ENCODE measurements at places on chromosomes 5 and 9. TPM values are rescaled to one million over a fixed set of nuclear protein-coding genes. Genes with fewer than 3 reads are reported as not detected.

Gene SLCO6A1
- total RNA-seq, result not detected

- peak; percentile 35 for DNase-seq
Measured at GRCh38 chr5:63962279-63962678, at the start of gene HTR1A. HTR1A (minus strand) TSS chr5:63962445; CDS start chr5:63961719, 726 bp downstream.

- DNase-seq, result no peak
Measured at GRCh38 chr9:89986190-89986589, 381.4 kb downstream of the GADD45G start.

Gene FOXI1
- 0.07 TPM for total RNA-seq

- DNase-seq, result no peak
Measured at GRCh38 chr5:19536387-19536786, 451.6 kb downstream of the CDH18 start.

DNA sequence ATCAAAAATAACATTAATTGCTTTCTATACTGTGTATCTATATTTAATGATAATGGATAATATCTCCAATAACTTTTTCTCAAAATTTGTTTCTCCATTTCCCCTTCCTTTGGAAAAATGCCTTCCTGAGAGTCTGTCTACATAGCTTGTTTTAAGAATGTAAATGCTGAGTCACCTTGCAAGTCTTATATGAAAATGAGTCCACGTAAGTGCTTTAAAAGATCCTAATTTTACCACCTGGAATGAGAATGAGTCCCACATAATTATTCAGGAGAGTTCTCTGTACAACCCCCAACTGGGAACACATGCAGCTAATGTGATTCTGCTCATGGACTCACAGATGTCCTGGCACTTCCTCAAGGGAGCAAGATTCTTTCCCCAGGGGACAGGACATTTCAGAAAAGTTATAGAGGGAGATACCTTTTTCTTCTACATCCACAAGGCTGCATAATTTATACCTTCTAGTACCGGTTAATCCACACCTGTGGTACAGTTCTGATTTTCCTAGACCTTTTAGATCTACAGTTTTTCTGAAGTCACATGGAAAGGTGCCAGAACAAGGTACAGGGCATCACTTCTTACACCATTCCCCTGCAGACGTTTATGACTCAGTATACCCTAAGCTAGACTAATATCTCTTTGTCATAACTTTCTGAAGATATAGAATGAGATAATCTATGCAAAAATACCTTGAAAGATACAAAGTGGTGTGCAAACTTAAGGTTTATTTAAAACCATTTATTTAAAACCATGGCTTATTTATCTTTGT lies 314.1 kb downstream of the CETN3 start:
- no peak for DNase-seq

Gene SRD5A1
- total RNA-seq, result 27.7 TPM

- DNase-seq, result no peak
Measured at GRCh38 chr5:173318881-173319620, 9.2 kb downstream of the STC2 start.

Gene ANXA6
- total RNA-seq, result 179 TPM

DNA sequence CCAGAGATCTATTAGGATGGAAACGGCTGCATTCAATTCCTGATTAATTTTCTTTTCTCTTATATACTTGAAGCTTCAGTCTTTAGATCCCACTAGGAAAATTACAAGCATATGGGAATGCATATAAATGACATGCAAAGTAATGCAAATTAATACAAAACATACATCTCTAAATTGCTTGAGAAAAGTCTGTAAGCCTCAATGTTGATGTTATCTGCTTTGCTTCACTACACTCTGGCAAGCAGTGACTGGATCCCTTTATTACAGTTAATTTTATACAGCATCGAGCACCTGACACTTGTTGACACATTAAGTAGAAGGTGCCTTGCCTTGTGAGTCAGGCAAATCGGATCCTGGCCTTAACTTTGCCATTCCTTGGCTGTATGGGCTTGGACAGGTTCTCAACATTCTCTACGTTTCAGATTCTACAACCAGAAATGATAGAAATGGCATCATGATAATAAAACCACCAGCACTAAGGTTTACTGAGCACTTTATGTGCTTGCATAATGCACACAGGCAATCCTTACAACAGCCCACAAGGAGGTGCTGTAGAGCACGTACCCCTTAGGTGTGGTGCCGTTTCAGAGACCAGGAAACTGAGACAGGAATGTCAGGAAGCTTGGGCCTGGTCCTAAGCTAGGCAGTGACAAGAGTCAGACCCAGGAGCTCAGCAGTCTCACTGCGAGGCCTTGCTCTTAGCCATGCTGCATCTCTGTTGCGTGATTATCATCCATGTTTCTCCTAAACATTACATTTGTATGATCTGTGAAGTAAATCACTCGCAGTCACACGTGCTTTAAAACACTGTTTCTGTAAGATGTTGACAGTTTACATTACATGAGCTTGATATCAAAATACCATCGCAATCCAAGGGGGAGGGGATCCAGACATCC lies 2.7 kb downstream of the GCNT4 start:
- DNase-seq, result peak; percentile 58

GRCh38 chr5:133373121-133373870 lies 239.0 kb downstream of the FSTL4 start:
- no peak for DNase-seq

Gene FCN2
- not detected for total RNA-seq

- no peak for DNase-seq
Measured at GRCh38 chr5:142845402-142845921, 75.3 kb downstream of the ARHGAP26 start.

Gene FOXE1
- total RNA-seq, result 0.14 TPM

DNA sequence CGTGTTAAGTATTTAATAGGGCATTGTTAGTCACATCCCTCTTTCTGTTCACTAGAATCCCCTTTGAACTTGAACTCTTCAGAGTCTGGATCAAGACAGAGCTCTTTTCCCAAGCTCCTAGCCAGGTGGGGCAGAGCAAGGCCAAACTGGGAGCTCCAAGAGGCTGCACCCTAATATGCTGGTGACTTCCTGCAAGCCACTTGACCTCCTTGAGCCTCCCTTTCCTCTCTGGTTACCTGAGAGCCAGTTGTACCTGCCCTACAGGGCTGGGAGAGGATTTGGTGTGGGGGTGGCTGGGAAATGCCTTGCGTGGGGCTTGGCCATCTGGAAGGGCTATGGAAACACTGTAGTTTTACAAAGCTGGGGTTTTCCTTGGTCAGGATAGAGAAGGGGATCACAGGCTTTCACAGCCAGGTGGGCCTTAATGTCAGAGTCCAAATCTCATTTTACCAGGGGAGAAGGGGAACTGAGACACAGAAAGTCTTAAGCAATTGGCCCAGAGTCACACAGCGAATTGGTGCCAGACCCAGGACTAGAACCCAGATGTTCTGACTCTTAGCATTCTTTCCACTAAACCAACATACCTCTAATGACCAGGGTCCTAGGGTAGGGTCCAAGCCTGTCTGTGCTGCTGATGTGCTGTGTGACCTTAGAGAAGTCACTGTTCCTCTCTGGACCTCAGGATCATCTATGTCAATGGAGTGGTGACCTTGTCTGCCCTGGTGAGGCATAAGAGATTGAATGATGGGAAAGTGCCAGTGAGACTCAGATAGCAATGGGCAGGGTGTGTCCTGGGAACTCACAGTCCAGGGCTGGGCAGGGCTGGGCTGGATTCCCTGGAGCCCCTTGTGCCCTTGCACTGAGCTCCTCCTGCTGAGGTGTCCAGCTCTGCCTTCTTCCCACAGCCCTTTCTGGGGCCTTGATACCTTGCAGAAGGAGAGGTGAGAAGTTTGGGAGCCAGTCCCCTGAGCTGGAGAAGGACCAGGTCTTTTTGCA lies 35.8 kb downstream of the GSN start:
- DNase-seq, result no peak

DNA sequence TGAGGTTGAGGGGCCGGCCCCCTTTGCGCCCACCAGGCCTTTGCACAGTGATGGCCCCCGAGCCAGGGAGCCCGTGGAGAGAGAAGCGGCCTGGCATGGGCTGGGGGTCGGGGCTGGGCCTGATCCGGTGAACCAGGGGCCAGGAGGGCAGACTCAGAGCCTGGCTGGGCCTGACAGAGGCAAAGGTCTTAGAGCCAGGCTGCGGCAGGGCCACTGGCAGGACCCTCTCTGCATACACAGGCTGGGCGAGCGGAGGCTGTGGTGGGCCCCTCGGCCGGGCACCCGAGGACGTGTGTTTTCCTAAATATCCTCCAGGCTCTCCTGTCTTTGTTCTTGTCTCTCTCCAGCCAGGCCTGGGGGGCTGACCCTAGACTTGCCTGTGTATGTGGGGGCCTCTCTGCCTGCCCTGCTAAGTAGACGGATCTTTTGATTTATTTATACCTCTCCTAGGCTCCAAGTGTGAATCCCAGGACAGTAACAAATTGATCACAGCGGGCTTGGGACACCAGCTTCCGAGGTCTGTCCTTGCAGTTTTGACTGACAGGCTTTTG lies 933 bp downstream of the NEK6 start:
- peak; percentile 85 for DNase-seq

Gene MLANA
- total RNA-seq, result not detected

DNA sequence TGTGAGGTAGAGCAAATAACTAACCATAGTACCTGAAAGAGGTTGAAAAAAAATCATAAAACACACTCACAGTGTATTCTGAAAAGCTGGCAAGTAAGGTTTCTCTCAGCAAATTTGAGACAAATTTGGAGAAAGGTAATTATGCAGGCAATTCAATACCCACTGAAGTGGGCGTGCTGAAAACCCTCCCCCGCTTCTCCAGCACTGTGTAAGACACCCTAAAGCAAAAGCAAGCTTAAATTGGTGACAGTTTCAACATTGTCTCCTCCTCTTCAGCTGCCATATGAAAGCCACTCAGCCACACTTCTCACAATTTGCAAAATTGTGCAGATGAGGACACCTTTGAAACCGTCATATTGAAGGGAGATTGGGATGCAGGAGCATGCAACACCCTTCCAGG lies 322.3 kb upstream of the CDH6 start:
- DNase-seq, result no peak

DNA sequence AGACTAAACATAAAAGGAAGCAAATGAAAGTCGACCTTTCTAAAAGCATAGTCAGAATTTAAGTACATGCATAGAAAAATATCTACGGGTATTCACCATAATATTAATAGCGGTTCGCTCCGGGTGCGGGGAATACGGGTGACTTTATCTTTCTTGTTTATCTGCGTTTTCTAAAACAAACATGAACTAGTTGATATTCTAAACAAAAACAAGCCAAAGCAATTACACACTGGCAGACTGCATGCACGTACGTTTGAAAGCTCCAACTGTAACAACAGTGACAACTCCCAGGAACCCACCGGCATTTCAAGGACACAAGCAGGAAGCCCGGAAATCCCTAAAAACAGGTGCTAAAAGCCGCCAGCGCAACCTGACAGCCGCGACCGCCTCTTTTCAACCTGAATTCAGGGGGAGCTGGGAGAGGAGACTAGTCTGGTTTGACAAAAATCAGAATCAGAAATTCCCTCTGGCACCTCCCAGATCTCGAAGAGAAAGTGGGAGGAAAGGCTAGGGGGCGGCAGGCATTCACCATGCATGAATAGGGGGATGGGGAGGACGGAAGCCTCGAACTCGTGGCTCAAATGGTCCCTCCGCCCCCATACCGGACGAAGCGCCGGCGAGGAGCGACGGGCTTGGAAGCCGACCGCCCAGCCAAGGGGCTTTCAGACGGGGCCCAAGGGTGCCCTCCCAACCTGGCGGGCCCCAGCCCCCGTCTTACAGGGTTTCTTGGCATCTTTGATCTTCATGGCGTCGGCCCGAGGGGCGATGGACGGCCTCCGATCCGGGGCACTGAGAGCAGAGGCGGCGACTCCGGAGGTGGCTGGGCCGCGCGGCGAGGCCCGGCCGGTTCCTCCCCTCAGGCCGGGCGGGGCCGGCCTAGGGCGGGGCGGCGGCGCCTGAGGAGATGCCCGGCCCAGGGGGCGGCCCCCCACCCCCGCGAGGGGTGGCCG lies at the start of gene PANK3:
PANK3 (minus strand) TSS at position 831 of the 950 bp plus-strand sequence; CDS start at position 746, 85 bp downstream.
- DNase-seq, result no peak

DNA sequence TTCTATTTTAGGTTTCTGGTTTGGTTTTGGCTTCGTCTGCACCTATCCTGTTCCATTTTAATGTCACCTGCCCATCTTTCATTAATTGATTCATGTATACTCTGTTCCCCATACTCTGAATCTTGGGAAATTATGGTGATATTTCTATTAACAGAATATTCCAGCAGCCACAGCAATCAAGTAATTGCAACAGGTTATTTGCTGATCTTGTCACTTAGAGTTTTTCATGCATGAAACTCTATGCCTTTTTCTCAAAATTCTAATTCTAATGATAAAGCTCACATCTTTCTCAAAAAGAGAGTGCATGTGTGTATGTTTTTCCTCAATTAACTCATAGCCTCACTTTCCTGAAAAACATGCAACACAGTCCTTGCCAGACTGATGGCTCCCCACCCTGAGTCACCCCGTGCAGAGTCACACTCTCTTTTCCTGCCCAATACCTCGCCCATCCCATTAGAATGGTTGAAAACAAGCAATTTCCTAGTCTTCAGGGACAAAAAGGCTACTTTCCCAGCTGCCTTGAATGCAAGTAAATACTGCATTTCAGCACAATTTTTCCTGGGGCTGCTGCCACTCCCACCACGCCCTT lies 15.6 kb downstream of the GFRA3 start:
- DNase-seq, result no peak

DNA sequence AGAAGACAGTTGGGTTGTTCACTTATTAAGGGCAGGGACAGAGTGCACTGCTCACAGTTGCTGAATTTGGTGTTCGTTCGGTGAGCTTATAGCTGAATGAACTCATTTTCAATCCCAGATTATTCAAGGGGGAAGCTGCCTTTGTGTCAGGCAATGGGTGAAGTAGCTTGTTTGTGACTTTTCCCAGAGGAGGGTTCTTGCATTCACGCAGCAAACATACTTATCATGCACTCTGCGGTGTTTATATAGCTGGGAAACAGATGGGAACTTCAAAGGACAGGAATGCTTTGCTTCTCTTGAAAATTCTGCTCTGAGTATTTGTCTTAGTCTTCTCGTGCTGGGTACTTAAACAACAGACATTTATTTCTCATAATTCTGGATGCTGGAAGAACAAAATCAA lies 64.7 kb upstream of the ABCA1 start:
- no peak for DNase-seq

DNA sequence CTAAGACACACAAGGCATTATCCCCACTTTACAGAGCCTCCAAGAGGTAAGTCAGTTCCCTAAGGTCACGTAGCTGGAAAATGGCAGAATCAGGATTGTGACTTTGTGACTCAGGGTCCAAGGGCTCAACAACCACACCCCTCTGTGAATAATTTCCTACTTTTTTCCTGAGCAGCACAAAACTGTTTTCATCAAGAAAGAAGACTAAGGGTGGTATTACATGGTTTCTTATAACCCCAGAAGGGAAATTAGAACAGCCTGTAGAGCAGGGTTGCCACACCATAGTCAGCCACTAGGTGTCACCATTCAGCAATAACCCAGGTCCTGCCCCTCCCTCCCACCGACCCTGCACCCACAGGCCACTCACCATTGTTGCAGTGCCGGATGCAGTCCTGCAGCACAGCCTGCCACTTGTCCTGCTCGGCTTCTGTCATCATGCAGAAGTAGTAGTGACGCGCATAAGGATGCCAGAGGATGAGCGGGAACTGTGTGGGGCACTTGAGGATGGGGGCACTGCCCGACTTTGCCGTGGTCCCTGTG lies 72.1 kb downstream of the LRSAM1 start:
- peak; percentile 72 for DNase-seq

- no peak for DNase-seq
Measured at GRCh38 chr5:172715421-172715780, 55.6 kb downstream of the DUSP1 start.

- no peak for DNase-seq
Measured at GRCh38 chr5:77776554-77777206, 541 bp upstream of the TBCA start.

Gene SPATA9
- not detected for total RNA-seq

- no peak for DNase-seq
Measured at GRCh38 chr5:3886524-3887451, 291.2 kb downstream of the IRX1 start.

Data from H7 (cell line).